GM12865 (cell line): ENCODE measurements at places on chromosomes 16 and 17.

- DNase-seq = no peak
Measured at GRCh38 chr17:50332196-50332595, 13.7 kb upstream of the XYLT2 start.

- peak; percentile 61 for DNase-seq
Measured at GRCh38 chr16:23827057-23827456, 8.7 kb upstream of the PRKCB start.

- peak; percentile 95 for DNase-seq
Measured at GRCh38 chr17:58329810-58330537, 1.4 kb upstream of the TSPOAP1 start.

GRCh38 chr16:1535391-1536291 is 2.2 kb downstream of the TMEM204 start:
- no peak for DNase-seq

GRCh38 chr17:67353929-67354574 is 12.3 kb downstream of the PSMD12 start:
- DNase-seq = no peak

- peak; percentile 43 for DNase-seq
Measured at GRCh38 chr17:30600830-30601494, 123.8 kb downstream of the GOSR1 start.

- no peak for DNase-seq
Measured at GRCh38 chr16:81263470-81264220, 25.2 kb downstream of the BCO1 start.

GRCh38 chr16:81938326-81939163 is 72.7 kb downstream of the SDR42E1 start:
- no peak for DNase-seq

GRCh38 chr17:37543637-37544052 is 54.0 kb downstream of the DUSP14 start:
- no peak for DNase-seq

DNA sequence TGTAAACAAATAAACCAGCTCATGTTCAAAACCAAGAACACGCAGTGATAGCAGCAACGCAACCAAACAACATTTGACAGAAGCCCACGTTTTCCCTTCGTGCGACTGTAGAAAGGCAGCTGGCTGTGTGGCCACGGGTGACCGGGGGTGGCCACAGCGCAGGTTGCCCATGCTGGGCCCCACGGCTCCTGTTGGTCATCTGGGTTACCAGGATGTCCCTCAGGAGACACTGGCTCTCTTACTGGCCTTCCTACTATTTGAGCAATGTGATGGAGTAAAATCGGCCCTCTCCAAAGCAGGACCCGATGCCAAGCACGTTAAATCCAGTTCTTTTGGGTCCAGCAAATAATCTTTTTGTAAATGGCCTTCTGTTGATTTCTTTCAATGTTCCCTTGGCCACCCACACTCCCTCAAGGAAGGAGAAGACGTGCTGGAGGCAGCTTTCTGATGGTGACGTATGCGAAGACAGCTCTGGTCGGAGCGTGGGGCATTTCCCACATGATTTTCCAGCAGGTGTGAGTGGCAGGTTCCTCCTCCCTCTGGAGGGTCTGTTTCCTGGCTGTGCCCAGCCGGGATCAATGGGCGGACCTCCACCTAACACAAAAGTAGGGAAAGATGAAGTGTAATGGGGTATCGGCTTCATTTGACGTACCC is 143.1 kb upstream of the CHMP6 start:
- no peak for DNase-seq

GRCh38 chr17:39357986-39358385 is 43.4 kb downstream of the FBXL20 start:
- no peak for DNase-seq
